Activated naive CD4-positive, alpha-beta T cell (primary cell): ENCODE measurements at places on chromosomes 1 and 21.

- DNase-seq, result no peak
Measured at GRCh38 chr1:228405200-228405978, 1.2 kb downstream of the TRIM11 start.

- DNase-seq, result no peak
Measured at GRCh38 chr1:20058531-20058930, 11.5 kb upstream of the PLA2G5 start.

- DNase-seq, result no peak
Measured at GRCh38 chr1:36511804-36512798, 29.4 kb upstream of the CSF3R start.

- DNase-seq, result no peak
Measured at GRCh38 chr21:42306366-42307035, 8.7 kb downstream of the TFF3 start.

DNA sequence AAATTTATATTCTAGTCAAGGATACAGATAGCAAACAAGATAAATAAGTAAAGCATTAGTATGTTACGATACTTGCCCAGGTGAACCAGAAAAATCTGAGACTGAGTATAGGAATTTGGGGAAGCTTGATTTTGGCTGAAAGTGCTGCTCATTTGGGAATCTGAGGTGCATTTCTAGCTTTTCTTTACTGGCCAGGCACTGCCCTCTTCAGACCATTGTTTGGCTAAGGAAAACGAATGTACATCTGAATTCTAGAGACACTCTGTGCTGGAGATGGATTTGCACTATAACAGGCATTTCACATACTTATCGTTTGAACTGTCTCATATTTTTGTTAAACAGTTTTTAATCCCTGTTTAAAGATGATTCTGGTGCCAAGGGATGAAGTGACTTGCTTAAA, 23.4 kb downstream of the ARID1A start:
- DNase-seq, result no peak

- no peak for DNase-seq
Measured at GRCh38 chr1:108070662-108071061, 105.7 kb upstream of the VAV3 start.
